Right renal cortex interstitium (tissue), 3 donors: ENCODE measurements at places on chromosomes 11 and 22.

DNA sequence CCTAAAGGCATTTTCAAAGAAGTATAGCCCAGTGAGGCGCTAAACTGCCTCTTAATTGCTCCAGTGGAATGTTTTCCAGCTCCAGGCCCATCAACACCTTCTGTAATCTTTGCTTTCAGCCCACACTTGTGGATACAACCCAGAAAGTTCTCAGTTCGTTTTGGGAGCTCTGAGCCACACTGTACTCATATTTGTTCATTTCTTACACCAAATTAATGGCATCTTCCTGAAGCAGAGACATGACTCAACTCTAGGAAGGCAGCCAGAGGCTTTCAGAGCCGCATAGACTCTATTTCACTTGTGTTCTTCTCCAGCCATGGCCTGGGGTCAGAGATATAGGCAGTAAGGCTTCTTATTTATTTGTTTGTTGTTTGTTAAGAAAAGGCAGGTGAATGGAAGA, 175.5 kb upstream of the NCAM1 start:
- no peak for DNase-seq

DNA sequence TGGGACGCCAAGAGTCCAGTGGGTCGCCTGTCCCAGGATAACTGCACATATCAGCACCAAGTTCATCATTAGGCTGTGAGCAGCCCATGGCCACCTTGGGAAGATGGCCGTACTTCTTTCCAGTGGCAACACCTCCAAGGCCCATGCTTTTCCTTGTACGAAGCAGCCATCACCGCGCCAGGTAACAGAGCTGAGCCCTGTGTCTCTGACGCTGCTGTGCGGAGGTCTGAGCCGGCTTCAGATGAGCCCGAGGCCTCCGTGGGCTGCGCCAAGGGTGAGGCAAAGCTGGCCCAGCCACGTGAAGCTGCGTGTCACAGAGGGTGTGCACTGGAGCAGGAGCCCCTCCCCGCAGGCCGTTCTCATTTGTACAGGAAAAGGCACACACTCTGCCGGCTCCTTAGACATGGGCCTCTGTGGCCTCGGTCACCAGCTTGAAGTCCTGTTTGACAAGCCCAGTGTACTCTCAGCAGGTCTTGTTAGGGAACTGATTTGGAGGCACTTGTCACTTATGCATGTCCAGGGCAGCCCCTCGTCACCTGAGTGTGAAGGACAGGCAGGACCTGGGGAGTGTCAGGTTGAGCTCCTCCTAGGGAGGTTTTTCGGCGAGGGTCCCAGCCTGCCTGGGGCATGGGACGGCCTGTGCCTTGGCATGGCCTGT, 401.5 kb downstream of the TBC1D22A start:
- DNase-seq = no peak

- no peak for DNase-seq
Observed at GRCh38 chr22:36379593-36380361, 8.0 kb downstream of the MYH9 start.

- DNase-seq = no peak
Observed at GRCh38 chr11:2775083-2775625, 75.4 kb upstream of the KCNQ1OT1 start.

GRCh38 chr22:20213833-20214708, 54.0 kb downstream of the RTN4R start:
- DNase-seq = no peak

DNA sequence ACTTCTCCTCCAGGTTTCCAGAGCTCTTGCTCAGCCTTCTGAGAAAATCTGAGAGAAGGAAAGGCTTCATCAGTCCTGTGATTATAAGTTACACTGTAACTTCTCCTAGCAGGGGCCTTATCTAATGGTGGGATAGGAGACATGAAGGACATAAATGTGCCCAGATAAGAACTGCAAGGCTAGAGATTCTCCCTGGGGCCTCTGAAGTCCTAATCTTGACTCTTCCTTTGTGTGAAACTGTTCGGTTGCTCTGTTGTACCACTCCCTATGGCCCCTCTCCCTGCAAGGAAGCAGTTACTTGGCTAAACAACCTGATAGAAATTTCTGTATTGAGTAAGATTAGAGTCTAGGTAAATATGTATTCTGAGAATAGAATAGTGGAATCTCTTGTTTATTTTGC, 780.9 kb downstream of the ETS1 start:
- no peak for DNase-seq

GRCh38 chr11:114440971-114441763, 1.9 kb downstream of the REXO2 start:
- DNase-seq = no peak

GRCh38 chr22:36790648-36791047, 14.7 kb upstream of the IFT27 start:
- no peak for DNase-seq

DNA sequence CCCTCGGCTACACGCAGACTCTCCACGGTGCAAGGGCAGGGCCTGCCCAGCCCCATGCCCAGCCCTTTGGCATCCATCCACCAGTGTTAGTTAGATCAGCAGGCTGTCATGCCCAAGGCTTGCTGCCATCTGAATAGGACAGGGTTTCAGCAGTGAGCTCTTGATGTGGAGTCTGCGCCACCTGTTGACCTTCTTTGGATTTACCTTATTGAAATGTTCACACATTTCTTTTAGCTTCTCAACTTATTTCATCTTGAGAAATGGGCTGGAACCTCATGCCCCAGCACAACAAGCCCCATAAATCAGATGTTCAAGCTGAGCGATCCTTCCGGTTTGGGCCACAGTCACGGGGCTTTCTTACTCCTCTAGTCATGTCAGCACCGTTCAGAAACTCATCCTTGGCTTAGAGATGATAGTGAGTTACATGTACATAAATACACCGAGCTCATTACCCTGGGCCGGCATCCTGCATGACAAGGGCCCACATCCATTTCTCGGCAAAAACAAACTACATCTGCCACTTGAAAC, 61.7 kb downstream of the PARVB start:
- peak; percentile 51 for DNase-seq

DNA sequence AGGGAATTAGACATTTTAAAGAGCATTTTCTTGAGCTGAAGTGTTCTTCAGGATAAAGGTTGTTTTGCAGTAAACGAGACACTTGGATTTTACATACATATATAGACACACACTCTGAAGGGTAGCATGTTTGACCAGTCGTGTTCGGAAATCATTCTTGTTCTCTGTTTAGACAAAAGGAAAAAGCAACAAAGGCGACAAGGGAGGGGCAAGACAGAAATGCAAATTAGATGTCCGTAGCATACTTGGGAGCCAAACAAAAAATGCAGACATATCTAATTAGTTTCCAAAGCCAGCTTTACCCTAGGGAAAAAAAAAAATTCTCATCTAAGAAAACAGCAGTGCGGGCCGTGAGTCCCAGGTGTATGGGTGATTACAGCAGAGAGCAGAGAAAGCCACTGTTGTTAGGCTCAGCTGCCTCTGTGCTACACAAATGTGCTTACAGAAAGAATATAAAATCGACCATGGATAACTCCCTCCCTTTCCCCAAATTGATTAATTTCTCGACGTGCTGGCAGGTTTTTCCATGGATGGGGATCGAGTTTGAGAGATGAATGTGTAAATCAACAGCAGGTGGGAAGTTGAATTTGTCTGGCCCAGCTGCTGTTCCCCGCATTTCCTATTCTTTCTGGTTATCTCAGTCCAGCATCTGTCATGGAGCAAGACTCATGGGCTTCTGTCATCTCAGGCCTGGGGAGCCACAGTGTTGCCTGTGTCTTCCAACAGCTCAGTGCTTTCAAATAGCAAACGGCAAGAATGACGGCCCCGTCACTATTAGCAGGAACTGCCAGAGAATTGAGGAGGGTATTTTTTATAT, 176.5 kb upstream of the TTC12 start:
- no peak for DNase-seq

GRCh38 chr22:36565686-36566085, 36.7 kb upstream of the EIF3D start:
- no peak for DNase-seq

- DNase-seq = no peak
Observed at GRCh38 chr11:79423736-79424135, 17.1 kb downstream of the TENM4 start.

GRCh38 chr11:131792243-131792642, 421.8 kb downstream of the NTM start:
- no peak for DNase-seq

DNA sequence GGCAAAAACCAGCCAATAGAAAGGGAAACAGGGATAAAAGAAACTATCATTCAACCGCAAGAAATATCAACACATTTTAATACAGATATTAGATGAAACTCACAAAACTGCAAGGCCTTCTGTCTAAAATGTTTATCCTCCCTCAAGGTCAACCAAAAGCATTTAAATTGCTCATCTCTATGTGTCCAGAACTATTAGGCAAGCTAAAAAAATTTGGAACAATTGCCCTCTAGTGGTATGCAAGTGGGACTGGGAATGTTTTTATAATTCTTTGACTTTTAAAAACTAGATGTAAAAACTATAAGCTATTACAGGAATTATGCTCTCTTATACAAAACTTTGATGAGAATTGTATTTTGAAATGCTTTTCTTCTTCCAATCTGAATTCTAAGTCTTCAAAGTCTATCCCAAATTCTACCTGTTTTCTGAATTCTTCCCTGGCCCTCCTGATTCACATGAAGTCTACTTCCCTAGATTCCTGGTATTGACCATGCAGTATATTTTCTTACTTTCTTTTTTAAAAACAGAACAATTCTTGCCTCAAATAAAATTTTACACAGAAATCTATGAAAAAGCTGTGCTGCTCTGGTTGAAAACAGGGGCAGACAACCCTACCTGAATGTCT, 4.9 kb downstream of the CWC15 start:
- DNase-seq = no peak

DNA sequence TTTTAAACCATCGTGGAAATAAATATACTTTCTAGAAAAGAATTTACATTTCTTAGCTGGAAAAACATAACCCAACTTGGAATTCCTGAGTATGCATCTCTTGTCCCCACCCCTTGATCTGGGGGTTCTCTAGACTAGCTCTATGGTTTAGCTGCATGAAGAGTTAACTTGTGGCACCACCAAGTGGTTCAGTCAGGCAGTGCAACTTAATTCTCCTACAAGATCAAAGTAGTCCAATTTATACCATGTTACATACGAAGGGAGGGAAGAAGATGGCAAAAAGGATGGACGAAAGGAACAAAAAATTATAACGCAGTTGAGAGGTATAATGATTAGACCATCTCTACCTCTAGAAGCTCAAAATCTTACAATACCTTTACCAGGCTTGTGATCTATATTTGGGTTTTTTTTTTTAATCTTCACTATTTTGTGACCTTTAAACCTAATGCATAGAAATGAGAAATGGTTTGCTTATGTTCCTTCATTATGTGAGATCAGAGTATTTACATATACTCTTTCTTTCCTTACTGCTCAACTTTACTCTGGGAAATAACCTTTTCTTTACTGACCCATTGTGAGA, 28.5 kb upstream of the ALKBH3 start:
- peak; percentile 34 for DNase-seq

DNA sequence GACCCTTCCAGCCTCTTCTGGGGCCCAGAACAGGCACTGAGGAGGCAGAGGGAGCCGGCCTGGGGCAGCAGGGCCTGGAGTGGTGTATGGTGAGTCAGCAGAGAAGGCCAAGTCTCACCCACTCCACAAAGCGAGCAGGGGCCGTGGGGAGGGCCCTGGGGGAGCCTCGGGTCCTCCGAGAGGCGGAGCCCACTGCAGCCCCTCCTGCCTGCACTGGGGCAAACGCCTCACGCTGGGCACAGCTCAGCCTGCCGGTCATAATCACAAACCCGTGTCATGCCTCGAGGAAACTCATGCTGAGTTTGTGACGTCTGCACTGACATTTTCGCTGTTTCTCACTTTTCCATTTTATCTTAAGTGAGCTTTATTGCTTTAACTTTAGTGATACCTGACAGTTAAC, 38.4 kb downstream of the TOLLIP start:
- no peak for DNase-seq

DNA sequence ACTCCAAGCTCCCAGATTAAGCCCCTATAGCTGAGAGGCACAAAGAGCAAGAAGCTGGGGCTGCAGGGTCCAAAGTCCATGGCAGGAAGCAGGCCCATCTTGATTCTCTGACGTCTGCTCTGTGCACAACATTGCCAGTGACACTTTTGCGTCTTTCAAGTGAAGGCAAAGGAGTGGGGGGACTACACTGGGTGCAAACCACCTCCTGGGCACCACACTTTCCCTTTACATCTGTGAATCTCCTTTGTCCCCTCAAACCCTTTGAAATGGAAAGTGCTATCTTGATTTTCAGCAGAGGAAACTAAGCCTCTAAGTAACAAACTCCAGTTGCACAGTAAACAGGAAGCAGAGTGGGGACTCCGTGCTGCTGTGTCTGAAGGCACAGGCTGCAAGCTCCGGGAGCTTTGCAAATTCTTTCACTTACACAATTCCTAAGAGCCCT, 428.0 kb downstream of the LARGE1 start:
- DNase-seq = no peak

DNA sequence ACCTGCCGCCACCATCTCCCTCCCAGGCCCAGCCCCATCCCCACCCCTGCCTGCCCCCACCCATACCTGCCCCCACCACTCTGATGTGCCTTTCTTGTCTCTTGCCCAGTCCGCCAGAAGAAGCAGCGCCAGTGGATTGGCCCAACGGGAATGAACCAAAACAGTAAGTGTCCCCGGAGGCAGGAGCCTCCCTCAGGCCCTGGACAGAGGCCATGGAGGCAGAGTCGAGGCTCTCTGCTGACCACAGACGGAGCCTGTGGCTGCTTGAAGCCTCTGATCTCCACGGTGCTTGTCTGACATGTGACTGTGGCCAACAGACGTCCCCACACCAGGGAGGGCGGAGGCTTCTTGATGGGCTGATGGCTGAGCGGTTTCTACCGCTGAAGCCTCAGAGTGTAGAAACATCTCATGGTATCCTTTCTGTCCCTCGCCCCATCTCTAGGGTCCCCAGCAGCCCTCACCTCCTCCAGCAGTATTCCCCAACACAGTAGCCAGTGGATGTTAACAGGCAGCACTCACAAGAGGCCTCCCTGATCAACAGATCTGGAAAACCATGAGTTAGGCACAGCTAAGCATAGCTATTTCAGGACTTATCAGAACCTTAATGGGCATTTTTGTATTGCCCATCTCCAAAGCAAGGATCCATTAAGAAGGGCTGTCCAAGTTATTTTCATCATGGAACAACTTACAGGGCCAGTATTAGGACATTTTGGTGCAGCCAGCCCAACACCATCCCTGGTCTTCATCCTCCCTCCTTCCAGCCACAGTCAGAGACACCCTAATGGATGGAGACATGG, 21.7 kb downstream of the CD5 start:
- no peak for DNase-seq

DNA sequence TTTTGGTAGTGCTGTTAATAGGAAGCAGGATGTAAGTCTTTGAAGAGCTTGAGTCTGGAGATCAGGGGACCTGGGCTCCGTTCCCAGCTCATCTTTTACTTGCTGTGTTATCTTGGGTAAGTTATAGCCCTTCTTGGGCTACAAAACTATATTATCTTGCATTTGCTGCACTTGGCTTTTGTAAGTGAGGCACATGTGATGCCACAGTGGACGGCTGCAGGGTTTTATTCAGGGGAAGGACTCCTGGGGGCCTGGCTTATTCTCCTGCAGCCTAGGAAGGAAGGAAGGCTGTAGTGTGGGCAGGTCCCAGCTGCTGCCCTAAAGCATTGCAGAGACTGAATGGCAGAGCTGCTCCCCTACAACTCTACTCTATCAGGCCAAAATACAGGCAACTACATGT, 6.4 kb downstream of the CD82 start:
- no peak for DNase-seq
